ENCODE measurements at places on chromosomes 12 and 14.

DNA sequence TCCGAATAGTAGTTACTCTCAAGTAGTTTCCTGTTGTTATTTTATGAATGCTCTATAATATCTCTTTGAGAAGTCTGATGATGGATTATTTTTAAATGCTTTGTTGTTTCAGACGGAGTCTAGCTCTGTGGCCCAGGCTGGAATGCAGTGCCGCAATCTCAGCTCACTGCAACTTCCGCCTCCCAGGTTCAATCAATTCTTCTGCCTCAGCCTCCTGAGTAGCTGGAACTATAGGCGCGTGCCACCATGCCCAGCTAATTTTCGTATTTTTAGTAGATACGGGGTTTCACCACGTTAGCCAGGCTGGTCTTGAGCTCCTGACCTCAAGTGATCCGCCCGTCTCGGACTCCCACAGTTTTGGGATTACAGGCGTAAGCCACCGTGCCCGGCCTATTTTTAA lies 1.4 kb upstream of the OS9 start:
- no peak for DNase-seq

- DNase-seq = no peak
These were observed 136.5 kb downstream of the PLXNC1 start for GRCh38 chr12:94284859-94285258.

- DNase-seq = no peak
These were observed 43.8 kb downstream of the MED13L start for GRCh38 chr12:116233669-116234068.

- DNase-seq = no peak
These were observed 23.4 kb downstream of the MARK3 start for GRCh38 chr14:103408491-103409155.

- no peak for DNase-seq
These were observed 9.6 kb downstream of the PTPN6 start for GRCh38 chr12:6960593-6961277.

- no peak for DNase-seq
These were observed 172.7 kb downstream of the ETNK1 start for GRCh38 chr12:22797701-22798100.

DNA sequence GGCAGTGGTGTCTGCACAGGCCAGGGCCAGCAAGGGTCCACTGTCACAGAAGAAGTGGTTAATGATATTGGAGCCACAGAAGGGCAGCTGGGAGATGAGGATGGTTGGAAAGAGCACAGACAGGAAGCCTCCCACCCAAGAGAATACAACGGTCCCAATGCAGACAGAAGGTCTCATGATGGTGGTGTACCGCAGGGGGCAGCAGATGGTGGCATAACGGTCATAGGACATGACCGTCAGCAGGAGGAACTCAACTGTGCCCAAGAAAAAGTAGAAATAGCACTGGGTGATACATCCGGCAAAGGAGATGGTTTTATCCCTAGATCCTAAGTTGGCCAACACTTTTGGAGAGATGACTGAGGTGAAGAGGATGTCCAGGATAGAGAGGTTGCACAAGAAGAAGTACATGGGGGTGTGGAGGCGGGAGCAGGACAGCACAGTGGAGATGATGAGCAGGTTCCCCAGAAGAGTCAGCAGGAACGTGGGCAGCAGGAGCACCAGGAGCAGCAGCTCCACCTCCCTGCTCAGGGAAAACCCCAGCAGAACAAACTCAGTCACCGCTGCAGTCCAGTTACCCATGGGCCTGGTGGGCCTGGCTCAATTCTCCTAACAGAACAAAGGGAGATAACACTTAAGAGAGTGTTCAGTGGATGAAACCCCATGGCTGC lies 9.8 kb downstream of the OR6J1 start:
- DNase-seq = no peak

GRCh38 chr12:124507188-124508109 lies 60.0 kb downstream of the NCOR2 start:
- no peak for DNase-seq
